GM23338 (cell line): ENCODE measurements at places on chromosomes 2 and 18. TPM values are rescaled to one million over a fixed set of nuclear protein-coding genes. Genes with fewer than 3 reads are reported as not detected.

GRCh38 chr2:46798998-46799698, 116.5 kb downstream of the MCFD2 start:
- DNase-seq, result no peak

The B3GNT7 gene
- polyA plus RNA-seq, result 44.2 and 47.1 TPM in 2 replicates

The SIX3 gene
- polyA plus RNA-seq, result 0.21 and 0.37 TPM in 2 replicates

DNA sequence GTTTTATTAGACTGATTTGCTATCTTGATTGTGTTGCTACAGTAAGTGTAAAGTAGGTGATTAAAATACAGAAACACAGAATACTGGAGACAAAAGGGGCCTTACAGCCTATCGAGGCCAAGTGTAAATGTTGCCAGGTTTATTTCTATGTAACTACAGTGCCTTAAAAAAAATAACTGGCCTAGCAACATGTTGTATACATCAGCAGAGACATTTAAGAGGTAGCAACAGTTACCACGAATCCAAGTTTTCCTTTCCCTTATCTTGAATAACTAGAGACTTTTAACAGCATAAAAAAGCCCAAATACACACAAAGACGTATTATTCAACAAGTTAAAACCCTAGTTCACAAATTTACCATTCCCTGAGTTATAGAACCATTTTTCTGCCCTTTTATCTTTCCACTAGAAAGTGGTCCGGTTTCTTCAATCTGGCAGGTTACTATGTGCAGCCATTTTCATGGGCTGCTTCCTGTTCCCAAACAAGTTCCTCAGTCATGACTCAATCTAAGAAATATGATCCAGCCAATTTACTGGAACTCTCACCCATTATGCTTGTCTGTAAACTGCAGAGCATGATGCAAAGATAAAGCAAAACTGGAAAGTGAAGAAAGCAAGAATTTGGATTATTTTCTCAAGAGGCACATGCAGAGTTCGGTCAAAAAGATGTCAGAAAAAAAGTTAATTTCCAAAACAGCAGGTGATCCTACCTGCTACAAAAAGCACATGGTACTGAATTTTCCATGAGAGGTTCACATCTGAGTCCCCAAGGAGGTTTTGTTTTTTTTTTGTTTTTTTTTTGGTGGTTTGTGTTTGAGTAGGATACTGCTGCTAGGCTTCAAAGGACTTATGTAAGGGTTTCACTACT, 22.2 kb downstream of the NFE2L2 start:
- DNase-seq, result no peak

The DES gene
- 1.0 and 1.3 TPM in 2 replicates for polyA plus RNA-seq

GRCh38 chr2:239918749-239919148, 106.4 kb downstream of the NDUFA10 start:
- DNase-seq, result no peak

DNA sequence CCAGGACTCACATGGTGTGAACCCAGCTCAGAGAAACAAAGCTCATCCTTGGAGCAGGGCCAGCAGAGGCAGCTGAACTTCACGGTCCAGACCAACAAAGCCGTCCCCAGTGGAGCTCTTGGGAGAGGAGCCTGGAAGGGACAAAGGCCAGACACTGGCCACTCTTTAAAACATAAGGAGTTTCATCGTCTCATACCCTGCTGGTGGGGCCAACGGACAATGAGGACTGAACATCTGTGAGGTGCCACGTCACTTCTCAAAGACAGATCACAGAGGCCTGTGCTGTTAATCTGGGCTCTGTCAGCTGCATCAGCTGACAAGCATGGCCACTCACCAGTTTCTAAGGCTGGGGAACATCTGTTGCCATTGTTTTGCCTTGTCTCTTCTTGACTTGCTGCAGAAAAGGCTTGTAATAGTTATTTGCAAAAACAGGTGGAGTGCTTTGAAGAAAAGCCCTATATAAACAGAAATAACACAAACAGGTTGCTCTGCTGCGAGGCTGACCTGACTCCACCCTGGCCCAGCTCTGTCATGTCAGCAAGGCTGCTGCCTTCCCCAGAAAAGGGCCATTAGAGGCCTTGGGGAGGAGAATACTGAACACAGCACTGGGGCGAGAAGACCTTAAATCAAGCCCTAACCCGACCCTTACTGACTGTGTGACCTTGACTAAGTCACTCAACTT, 68.1 kb upstream of the DAPL1 start:
- DNase-seq, result no peak

DNA sequence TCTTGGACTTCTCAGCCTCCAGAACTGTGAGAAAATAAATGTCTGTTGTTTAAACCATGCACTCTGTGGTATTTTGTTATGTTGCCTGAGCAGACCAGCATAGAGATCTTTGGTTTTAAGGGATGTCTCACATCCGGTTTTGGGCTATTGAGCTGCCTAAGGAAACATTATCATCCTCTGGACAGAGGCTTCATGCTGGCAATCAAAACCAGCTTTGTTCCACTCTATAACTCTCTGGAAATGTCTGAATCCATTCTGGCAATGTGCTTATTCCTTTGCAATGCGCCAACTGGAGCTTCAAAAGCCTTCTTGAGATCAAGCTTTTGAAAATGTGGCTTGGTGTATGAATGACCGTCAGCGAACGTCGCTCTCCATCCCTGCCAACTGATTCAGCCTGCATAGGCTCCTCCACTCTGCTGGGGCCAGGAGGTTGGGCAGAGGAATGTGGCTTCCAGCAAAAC, 183.6 kb upstream of the MGAT5 start:
- no peak for DNase-seq

The STK16 gene
- polyA plus RNA-seq, result 3.1 and 3.4 TPM in 2 replicates

DNA sequence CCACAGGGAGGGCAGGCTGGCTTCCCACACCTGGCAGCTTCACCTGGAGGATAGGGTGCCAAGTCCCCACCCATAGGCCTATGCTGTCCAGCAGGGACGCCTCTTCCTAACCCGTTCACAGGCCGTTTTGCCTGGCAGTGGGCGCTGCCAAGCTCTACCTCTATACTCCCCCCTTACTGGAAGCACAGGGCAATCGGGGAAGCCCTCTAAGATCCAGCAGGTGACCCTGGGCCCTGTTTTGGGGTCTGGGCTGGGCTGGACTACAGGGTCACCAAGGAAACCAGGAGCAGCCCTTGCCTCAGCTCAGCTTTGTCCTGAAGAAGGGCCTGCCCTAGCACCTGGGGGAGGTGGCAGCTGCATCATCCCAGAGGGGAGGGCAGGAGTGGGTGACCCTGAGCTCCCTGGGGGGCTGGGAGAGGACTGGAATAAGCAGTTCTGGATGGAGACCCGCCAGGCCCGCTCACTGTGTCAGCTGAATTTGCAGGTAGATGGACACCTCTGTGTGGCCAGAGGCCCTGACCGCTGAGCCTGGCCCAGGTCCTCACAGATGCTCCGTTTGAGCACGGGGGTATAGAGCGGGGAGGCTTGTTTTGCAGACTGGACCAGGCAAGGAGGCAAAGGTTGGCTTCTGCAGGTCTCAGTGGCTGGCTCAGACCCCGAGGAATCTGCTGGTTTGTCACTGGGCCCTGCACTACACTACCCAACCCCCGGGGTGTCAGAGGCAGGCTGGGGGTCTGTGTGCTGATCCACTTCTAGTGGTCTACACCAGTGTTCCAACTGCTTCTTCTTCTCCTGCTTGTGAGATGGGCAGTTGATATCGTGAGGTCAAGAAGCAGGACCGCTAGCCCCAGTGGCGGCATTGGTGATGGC, 163.1 kb downstream of the ASB1 start:
- no peak for DNase-seq

The CYP26B1 gene
- polyA plus RNA-seq, result 0.05 and 0.07 TPM in 2 replicates

- DNase-seq, result no peak
These were observed 4.9 kb downstream of the TMEM177 start for GRCh38 chr2:119683713-119684443.

The MC2R gene
- not detected in 2 replicates for polyA plus RNA-seq

DNA sequence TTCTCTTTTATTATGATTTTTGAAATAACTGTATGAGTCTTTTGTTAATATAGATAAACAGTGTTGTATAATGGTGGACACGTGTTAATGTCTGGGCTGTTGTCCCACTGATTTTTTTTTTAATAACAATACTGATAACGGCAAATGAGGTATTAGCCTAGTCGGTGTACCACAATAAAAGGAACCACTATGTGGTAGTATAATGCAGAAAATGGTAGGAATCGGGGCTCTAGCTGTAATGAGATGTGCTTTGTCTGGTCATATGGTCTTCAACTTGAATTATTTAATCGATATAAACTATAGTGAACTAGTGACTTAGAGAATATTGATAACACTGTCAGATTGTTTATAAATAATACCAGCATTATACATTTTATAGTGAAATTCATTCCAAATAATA, 517.9 kb upstream of the SPHKAP start:
- no peak for DNase-seq

- no peak for DNase-seq
These were observed 17.9 kb downstream of the CDH2 start for GRCh38 chr18:28159055-28159454.

The AQP12A gene
- polyA plus RNA-seq, result not detected in 2 replicates

DNA sequence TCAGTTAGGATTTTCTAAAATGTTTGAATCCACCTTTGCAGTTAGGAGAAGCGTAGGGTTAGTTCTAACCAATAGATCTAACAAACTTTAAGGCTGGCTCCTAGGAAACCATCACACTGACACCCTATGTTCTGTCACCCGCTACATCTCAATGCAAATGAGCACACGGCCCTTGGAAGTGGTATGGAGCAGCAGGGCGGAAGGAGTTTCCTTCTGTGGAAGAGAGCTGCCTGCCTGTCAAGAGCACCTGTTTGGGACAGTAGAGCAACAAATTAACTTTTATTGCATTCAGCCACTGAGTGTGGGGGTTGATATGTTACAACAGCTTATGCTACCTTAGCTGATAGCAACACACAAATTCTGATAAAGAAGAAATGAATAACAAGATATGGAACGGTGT, 306.9 kb upstream of the RAB6C start:
- no peak for DNase-seq

DNA sequence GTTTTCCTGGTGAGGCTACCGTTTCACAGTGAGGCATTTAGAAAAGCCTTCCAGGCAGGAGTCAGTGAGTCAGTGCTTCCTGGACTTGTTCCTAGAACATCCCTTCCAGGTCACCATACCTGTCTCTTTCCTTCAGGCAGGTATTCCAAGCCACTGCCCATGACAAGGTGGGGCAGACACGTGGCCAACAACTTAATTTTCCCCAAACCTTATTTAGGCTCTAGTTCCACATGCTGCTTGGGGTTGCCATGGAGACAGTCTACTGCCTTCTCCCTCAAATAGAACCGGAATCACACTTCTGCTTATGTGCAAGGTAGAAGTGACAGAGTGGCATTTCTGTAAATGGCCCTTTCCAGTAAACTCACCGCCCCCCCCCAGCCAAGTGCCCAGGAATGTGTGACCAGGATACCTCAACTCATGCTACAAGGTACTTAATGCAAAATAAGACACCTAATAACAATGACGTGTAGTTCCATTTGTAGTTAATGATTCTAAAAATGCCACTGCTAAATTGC, 258.3 kb downstream of the PRKCE start:
- DNase-seq, result no peak
